ENCODE measurements at places on chromosomes 4 and X.

DNA sequence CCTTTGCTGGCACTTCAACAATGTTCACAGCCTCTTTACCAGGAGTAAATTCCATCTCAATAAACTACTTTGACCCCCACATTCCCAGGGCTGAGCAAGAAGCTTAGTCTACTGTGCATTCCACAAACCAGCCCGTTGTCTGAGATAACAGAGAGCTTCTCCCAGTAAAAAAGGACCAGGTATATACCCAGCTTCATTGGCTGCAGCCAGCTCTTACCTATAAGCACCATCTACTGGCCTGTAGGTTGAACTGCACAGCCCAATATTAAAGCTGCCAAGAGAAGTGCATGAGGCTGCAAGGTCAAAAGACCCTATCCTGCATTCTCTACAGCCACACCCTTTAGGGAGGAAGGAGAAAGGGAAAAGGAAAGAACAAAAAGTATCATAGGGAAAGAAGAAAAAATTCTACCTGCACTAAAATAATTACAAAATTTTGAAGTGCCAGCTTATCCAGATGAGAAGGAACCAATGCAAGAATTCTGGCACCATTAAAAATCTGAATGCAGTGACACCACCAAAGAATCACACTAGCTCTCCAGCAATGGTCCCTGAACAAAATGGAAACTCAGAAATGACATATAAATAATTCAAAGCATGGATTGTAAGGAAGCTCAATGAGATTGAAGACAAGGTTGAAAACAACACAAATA is 45.7 kb upstream of the INTU start:
- no peak for DNase-seq

- DNase-seq = no peak
Measured at GRCh38 chr4:57314636-57315035, 204.5 kb upstream of the IGFBP7 start.

DNA sequence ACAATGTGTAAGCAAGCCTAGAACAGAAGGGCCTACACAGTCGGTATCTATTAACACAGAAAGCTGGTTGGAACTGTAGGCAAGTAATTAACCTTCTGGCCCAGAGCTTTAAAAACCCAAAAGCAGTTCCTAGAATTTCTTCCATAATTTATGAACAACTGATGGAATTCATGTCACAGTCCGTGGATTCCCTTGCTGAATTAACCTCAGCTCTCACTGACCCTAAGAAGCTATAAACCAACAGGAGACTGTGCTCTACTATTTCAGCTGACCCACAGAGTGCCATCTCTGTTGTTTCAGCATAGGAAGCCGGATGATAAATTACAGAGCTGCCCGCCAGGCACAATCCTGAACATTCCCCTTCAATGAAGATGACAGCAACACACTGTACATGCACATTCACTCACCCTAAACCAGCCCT is 157.3 kb downstream of the PRDM5 start:
- no peak for DNase-seq

DNA sequence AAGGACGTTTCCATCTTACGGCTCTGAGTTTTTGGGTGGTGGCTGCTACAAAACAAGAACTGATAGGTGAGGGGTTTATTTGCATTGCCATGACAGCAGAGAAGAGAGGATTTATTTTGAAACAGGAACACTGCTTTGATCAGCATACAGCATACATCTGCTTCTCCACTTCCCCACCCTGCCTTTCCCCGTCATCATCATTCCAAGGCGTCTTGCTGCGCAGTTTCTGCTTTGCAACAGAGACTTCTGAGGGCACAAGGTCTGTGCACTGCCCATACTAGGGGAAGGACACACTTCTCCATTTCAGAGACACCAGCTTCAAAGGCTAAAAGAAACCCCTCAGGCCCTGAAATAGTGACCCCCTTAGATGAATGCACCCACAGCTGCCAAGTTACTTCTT is 19.1 kb downstream of the STARD8 start:
- no peak for DNase-seq

GRCh38 chrX:21989384-21989783 is 42.7 kb upstream of the PHEX start:
- no peak for DNase-seq

DNA sequence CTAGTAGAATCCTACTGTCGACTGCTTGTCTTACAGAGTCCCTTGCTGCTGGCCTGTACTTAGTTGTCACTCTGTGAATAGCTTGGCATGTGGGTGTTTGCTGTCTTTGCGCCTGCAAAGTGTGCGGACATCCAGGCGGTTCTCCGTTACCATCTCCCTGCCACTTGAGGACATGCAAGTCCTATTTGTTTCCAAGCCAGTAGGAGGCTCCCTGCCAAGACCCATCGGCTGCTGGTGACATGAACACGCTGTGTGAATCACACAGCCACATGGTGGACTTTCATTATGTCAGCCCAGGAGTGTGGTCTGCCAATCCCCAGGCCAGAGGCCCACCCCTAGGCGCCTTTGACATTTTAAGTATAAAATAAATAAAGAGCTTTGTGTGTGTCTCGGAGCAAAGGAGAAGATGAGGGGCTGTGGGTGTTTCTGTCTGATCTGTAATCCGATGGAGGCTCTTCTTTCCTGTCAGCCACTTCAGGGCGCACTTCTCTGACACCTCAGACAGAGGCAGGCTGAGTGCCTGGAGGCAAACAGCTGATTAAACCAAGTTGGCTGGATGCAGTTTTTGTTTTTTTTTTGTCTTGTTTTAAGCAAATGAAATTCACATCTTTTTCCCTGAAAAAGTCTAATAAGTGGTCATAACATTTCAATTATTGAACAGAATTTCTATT is 51.5 kb downstream of the ALPK1 start:
- DNase-seq = no peak

GRCh38 chrX:72685018-72685417 is 29.1 kb downstream of the PHKA1 start:
- no peak for DNase-seq

GRCh38 chr4:38202242-38202641 is 242.0 kb downstream of the PTTG2 start:
- DNase-seq = no peak

GRCh38 chrX:72467135-72467534 is 105.5 kb downstream of the HDAC8 start:
- DNase-seq = no peak

DNA sequence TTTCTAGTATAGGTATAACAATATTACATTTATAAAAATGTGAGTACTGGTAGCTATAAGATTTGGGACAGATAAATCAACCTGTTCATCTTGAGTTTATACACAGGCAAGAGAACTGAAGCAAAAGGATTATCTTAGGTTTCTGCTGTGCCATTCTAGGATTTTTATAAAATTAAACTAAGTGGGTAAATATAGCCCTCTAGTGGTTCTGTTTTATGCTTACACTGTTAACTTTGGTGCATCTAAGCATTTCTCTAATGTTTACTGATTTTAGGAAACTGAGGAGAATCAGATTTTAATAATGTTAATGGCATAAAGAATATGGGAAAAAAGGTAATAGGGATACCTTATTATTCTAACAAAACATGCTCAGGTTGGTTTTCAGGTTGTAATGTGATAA is 1.1 kb upstream of the RRH start:
- no peak for DNase-seq

- no peak for DNase-seq
Measured at GRCh38 chr4:38621028-38621684, 42.8 kb upstream of the KLF3 start.

DNA sequence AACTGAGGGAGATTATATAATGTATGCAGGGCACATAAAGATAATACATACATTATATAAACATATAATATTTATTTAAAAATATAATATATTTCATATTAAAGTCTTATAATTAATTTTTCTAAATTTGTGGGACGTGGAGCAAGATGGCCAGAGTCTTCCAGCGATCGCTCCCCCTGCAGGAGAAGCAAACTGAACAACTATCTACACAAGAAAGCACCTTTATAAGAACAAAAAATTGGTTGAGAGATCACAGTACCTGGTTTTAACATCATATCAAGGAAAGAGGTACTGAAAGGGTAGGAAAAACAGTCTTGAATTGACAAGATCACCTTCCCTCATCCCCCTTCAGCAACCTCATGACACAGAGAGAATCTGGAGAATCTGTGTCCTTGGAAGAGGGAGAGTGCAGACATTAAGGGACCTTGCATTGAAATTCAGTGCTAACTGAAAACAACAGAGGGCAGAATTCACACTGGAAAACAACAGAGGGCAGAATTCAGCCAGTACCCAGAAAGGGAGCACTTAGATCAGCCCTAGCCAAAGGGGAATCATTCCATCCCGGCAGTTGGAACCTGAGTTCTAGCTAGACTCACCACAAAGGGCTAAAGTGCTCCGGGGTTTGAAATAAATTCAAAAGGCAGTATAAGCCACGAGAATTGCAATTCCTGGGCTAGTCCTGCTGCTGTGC is 262.5 kb upstream of the NDST3 start:
- no peak for DNase-seq

- no peak for DNase-seq
Measured at GRCh38 chrX:41033299-41033698, 51.9 kb upstream of the USP9X start.

- DNase-seq = no peak
Measured at GRCh38 chrX:93259029-93259428, 414.3 kb downstream of the NAP1L3 start.

DNA sequence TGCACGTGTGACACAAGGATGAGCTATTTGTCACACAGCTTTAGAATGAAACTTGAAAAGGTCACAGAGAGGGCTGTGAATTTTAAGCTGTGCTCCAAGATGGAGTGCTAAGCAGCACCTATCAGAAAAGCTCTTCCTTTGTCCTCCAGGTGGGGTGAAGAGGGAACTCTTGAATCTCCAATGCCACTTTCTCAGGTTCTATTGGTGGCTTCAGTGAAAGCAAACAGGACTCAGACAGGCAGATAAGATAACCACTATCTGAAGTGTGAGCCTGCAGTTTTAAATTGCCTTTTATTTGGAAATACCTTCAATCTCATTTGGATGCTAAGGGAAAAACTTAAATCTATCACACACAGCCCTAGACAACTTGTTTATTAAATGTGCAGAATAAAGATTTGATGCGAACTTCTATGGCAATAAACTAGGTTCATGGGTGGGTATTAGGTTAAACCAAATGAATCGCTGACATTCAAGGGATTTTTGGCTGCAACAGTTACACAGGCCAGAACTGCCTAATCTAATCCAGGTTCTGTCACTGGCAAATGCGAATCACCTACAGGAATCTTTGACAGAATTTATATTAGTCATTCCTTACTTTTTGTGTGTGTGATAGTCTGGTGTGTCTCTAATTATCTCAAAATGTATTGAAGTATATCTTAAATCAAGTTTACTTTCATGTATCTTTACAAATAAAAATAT is 13.6 kb upstream of the PDGFRA start:
- no peak for DNase-seq

DNA sequence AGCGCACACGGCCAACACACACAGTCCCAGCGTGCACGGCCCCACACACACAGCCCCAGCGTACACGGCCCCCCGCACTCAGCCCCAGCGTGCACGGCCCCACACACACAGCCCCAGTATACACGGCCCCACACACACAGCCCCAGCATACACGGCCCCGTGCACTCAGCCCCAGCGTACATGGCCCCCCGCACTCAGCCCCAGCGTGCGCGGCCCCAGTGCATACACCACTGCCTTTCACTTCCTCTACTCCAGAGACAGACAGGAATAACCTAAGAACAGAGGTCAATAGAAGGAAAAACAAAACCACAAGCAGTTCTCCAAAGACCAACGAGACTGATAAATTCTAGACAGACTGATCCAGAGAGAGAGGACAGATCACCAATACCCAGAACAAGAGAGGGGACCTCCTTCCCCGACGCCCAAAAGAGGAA is 17.1 kb downstream of the GAK start:
- no peak for DNase-seq

DNA sequence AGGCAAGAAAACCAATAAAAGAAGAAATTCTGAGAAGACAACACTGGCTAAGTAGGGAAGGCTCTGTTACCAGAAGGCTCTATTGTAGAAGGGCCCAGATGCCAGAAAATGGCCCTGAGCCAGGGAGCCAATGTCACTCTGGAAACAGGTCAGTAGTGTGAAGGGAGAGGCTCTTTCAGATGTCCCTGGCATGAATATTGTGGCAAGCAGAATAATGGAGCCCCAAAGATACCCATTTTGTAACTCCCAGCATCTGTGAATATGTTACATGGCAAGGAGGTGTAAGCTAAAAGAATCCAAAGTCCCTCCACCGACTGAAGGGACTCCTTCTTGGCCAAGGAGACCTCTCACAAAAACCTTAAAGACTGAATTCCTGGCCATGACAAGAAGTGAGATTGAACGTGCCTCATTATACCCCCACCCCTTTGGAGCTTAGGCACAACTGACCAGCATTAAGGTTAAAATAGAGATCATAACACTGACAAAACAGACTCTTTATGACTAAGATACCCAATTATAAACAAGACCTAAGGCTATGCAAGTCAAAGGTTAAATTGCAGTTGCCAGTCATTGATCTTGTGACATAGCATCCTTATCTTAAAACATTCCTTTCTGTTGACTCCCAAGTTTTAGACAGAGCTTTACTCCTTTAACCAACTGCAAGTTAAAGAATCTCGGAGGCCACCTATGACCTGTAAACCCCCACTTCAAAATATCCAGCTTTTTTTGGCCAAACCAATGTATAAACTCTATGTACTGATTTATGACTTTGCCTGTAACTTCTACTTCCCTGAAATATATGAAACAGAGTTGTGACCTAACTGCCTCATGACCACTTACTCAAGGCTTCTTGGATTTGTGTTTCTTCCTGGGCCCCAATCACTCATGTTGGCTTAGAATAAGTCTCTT is 42.2 kb upstream of the SMIM10 start:
- no peak for DNase-seq

DNA sequence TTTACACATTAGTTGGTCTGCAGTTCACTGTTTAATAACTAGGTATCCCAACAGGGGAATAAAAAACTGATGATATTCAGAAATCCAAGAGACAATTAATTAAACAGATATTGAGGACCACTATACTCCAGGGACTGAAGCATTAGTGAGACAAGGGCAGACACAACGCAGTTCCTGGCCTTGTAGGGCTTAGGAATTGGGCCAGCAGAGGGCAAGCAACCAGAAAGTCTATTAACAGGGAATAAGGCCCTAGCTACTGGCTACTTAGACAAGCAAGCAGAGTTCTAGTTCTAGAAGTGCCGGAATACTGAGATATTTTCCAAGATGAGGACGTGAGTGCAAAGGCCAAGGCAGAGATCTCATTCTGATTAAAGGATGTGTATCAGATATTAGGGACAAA is 58.6 kb upstream of the ADGRA3 start:
- no peak for DNase-seq

DNA sequence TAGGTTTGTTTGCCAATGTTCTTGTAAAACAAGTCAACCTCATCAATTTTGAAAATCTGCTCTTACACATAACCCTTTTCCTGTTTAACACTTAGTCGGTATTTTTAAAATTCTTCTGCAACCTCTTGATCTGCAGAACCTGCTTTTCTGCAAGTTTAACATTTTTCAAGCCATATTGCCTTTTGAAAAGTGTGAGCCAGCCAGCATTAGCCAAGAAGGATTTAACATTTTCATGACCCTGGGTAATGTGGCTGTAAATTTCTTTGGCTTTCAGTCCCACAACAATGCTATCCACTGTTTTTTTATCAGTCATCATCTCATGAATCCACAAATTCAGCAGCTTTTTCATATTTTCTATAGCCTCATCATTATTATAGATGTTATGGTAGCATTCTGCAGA is 956.5 kb downstream of the FAT4 start:
- DNase-seq = no peak

All from stimulated activated CD8-positive, alpha-beta memory T cell treated with anti-CD3 and anti-CD28 coated beads, Interleukin-4, amount 100 ng/mL, for 4 hours (primary cell).